ENCODE measurements at places on chromosomes 3 and 15. TPM values are rescaled to one million over a fixed set of nuclear protein-coding genes. Genes with fewer than 3 reads are reported as not detected.

The DHFR2 gene
- 2.8 TPM for total RNA-seq

The TPRG1 gene
- total RNA-seq: 0.28 TPM

The CPEB1 gene
- total RNA-seq: 3.4 TPM

The HYKK gene
- 5.2 TPM for total RNA-seq

The PRR20G gene
- not detected for total RNA-seq

The LMOD3 gene
- total RNA-seq: not detected

The PLA2G4E gene
- total RNA-seq: not detected

The CAMK2N2 gene
- total RNA-seq: 1.1 TPM

The FETUB gene
- total RNA-seq: 0.12 TPM

The HYAL1 gene
- total RNA-seq: 0.31 TPM

The MITF gene
- total RNA-seq: 8.5 TPM

The AP3B2 gene
- total RNA-seq: 0.64 TPM

The AHSG gene
- total RNA-seq: not detected

The DTX3L gene
- 8.3 TPM for total RNA-seq

The FBXW12 gene
- not detected for total RNA-seq

The MORC1 gene
- not detected for total RNA-seq

The NDN gene
- total RNA-seq: not detected

The LOXL1 gene
- total RNA-seq: 0.82 TPM

The LCTL gene
- total RNA-seq: not detected

The LIPC gene
- 0.16 TPM for total RNA-seq

The TIGIT gene
- total RNA-seq: not detected

The CFAP100 gene
- not detected for total RNA-seq

The VILL gene
- total RNA-seq: 0.17 TPM

The ZNF654 gene
- total RNA-seq: 4.4 TPM

The HDDC3 gene
- total RNA-seq: 31.9 TPM

The PCSK6 gene
- 11.9 TPM for total RNA-seq

The CRABP1 gene
- 1.0 TPM for total RNA-seq

The CHAC1 gene
- total RNA-seq: 6.9 TPM

The ASB14 gene
- total RNA-seq: not detected

The ERC2 gene
- total RNA-seq: 0.10 TPM

The PPP1R14D gene
- total RNA-seq: 0.28 TPM

The PRTG gene
- 12.5 TPM for total RNA-seq

The CCR3 gene
- not detected for total RNA-seq

The TMEM158 gene
- total RNA-seq: 25.8 TPM

The TMEM212 gene
- total RNA-seq: not detected

The GOLGA8J gene
- total RNA-seq: not detected
